Stimulated activated CD4-positive, alpha-beta T cell treated with anti-CD3 and anti-CD28 coated beads, Interleukin-2, amount 100 ng/mL, for 24 hours (primary cell): ENCODE measurements at places on chromosomes 13 and 19.

DNA sequence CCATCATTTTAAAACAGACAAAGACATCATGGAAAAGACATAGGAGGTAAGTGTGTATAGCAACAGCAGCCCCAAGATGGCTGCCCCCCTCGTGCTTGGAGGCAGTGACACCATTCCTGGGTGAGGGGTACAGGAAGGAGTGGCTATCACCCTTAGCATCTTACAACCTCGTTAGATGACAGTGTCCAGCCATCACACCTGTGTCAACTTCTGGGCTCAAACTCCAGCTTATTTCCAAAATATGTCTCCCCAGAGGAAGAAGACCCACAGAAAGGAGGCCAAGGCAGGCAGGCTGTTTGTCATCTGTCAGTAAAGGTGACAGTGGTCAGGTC lies 27.5 kb downstream of the EPS15L1 start:
- no peak for DNase-seq

DNA sequence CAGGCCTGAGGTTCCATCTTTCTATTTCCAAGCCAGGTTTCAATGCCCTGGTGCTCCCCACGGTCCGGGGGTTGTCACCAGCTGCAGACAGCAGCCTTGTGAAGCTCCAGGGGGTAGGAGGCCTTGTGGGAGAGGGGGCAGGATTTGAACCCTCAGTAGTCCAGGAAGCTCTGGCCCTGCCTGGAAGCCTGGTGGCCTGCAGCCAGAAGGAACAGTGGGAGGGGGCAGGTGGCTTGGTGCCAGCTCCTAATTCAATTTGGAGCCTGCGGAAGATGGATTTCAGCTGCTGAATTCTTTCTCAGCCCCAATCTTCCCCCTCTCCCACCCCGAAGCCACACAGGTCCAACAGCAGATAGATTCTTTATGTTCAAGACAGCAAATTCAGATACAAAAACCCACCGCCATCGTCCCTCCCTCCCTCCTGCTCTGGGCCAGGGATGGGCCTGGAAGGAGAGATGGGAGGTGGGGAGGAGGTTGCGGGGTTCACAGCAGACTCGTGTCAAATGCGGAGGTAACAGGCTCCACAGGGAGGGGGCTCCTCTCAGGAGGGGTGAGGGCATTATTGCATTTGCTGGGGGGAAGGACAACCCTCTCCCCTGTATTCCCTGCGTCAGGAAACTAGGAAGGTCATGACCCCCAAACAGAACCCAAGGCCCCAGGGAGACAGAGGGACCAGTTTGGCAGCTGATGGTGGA lies 2.4 kb upstream of the PTGER1 start:
- DNase-seq, result no peak

- no peak for DNase-seq
Measured at GRCh38 chr13:77891486-77891885, 27.1 kb downstream of the EDNRB start.

DNA sequence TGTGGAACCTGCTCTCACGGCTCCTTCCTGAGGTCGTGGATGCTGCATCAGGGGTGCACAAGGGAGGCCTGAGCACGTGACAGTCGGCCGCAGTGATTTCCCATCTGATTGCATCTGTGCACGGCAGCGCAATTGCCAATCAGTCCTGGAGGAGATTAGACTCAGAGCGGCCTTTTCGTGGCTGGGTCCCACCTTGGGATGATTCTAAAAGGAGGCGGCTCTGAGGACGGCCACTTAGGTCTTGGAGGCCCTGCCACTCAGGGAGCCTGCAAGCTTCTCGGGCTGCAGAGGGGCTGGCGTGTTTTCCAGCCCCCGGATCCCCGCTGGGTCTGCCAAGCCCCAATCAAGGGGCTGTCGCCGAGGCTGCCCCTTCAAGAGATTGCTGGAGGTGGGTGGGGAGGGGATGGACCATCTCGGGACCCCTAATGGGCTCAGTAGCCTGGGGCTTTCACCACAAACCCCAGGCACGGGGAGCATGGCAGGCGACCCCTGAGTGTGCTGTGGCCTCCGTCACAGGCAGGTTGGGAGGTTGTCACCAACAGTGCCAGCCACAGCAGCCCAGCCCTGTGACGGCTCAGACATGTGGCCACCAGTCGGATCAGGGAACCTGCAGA lies 51.6 kb downstream of the SOX1 start:
- no peak for DNase-seq
